ENCODE measurements at places on chromosomes 2 and 18.

DNA sequence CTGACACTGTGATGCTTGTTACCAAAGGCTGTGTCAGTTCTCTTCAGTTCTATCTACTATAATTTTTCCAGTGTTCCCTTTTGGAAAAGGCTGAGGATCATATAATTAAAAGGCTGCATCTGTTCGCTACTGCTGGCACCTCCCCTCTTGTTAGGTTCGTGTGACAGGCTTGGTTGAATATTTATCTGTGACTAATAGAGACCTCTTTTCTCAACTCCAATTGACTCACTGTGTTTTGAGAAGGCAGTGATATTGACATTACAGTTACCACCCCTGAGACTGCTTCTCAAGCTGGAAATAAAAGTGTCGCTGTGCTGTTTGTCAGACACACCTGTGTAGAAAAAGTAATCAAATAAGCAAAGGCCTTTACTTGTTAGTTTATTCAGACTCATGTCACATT lies 205.5 kb upstream of the KCNH7 start:
- DNase-seq: peak; percentile 30

- DNase-seq: no peak
Observed at GRCh38 chr2:240250985-240251847, 110.8 kb upstream of the OTOS start.

GRCh38 chr2:215900843-215901242 lies 112.5 kb downstream of the MREG start:
- DNase-seq: no peak

GRCh38 chr18:58562999-58563667 lies 65.8 kb downstream of the ALPK2 start:
- no peak for DNase-seq

DNA sequence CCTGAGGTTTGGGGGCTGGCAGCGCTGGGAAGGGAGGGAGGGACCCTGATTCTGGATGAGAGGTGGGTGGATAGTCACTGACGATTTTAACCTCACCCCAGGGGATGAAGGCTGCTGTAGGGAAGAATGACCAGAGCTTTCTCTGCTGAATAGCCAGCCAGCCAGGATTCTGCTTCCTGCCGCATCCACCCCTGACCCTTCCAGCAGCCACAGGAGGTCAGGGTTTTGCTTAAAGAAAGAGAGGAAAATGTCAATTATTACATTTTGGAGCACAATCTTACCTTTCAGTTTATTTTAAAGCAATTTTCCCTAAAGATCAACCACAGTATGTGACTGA lies 217.7 kb downstream of the GBX2 start:
- DNase-seq: no peak

DNA sequence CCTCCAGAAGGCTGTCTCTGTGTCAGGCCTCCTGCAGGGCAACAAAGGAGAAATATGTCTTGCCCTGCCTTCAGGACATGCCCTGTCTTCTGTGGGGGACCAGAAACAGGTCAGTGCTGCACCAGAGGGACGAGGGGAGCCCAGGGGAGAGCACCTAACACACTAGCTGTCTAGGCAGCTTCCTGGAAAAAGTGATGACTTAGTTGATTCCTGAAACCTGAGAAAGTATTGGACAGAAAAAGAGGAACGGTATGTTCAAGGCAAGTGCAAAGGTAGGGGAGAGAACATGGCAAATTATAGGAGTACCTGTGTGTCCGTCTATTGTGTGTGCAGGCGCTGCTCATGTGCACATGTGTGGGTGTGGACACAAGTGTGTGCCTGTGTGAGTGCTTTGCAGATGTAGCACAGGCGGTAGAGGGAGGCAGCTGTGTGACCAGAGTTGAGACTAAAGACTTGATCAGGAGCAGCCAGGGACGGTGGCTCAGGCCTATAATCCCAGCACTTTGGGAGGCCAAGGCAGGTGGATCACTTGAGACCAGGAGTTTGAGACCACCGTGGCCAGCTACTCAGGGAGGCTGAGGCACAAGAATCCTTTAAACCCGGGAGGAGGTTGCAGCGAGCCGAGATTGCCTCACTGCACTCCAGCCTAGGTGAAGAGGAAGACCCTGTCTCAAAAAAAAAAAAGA lies 119.5 kb downstream of the GYPC start:
- DNase-seq: no peak

DNA sequence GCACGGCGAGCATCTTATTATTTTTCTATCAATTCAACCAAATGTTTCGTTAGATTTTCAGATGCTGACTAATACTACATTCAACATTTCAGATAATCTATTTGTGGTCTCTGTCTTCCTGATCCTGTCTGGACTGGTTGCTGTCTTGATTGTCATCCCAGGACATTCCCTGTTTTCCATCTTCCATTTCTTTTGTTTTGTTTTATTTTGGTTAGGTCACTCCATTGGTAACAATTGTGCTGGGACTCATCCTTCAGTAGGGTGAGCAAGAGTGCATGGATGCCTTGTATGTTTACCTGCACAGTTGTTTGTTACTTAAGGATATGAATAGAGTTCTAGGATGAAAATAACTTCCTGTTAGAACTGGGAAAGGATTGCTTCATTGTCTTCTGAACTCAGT lies 55.9 kb upstream of the ACYP2 start:
- no peak for DNase-seq

GRCh38 chr2:119202610-119203310 lies 20.9 kb upstream of the STEAP3 start:
- peak; percentile 52 for DNase-seq

DNA sequence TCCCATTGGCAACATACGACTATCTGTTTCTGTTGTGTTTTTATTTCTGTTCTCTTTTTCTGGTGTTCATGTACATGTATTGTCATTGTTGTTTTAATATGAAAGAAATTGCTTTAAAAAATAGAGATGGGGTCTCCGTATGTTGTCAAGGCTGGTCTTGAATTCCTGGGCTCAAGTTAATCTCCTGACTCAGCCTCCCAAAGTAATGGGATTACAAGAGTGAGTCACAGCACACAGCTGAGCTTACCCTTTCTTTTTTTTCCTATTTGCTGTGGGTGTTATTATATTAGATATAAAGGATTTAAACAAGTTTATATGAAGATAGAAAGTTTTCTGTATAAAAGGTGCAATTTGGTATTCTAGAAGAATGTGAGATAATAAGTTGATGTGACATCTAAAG lies 554.6 kb downstream of the DSC3 start:
- DNase-seq: no peak

DNA sequence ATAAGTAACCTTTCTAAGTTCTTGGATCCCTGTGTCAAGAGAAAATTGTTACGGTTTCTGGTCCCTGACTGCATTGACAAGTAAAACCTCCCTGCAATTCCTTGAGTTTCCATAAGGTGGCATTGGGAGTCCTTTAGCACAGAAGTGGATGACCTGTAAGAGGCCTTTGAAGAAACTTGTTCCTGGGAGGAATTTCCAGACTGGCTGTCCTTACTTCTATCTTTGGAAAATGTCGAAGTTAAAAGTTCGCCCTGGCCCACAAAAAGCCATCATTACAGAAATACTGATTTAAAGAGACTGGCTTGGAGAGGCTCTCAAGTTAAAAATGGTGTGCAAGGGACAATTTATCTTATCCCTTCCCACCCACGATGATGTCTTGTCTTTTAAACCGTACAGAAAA lies 218.4 kb downstream of the CDH20 start:
- DNase-seq: peak; percentile 75

- DNase-seq: no peak
Observed at GRCh38 chr2:88216641-88217040, 46.5 kb downstream of the THNSL2 start.

- no peak for DNase-seq
Observed at GRCh38 chr2:5609201-5609600, 83.0 kb upstream of the SOX11 start.

GRCh38 chr18:32717126-32717525 lies 55.7 kb downstream of the KLHL14 start:
- DNase-seq: no peak

DNA sequence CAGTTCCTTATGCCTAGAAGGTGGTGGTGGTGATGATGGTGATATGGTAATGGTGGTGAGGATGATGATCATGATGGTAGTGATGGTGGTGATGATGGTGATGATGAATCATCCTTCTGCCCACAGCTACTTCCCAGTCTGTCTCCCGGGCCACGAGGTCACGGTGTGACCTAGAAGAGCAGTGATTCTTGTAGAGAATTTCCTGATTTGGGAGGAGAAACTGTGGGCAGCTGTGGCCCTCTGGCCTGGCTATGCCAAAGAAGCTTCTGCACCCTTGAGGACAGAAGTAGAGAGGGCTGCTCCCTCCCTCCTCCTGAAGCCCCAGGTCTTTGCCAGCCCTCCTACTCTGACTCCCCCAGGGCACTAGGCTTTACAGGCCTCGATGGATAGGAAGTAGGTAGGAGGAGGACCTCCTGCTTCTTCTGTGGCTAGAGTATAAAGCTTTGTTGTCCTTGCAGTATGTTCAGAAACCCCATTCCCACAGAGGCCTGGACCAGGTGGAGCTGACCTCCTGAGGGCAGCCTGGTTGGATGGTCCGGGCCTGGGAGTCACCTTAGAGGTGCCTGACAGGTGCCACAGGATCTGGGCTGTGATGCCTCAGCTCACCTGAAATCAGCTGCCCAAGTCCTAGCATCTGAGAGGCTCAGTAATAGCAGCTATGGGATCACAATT lies 57.9 kb upstream of the EPAS1 start:
- no peak for DNase-seq

- no peak for DNase-seq
Observed at GRCh38 chr2:43031471-43032212, 194.8 kb downstream of the ZFP36L2 start.

DNA sequence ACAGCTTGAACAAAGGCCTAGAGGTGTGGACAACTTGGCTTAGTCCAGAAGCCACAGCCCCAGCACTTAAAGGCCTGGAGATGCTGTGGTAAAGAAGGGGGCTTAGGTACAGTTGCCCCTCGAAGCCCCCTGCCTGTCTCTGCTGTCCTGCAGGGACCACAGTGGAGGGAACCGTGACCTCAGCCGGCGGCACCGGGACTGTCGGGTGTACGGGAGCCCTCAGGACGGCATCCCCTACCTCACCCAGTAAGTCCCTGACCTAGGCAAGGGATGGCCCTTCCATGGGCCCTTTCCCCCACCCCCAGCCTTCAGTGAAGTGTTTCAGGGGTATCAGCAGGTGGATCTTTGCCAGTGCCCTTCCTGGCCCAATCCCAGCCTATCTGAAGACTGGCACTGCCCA lies 15.3 kb upstream of the CATIP start:
- no peak for DNase-seq

DNA sequence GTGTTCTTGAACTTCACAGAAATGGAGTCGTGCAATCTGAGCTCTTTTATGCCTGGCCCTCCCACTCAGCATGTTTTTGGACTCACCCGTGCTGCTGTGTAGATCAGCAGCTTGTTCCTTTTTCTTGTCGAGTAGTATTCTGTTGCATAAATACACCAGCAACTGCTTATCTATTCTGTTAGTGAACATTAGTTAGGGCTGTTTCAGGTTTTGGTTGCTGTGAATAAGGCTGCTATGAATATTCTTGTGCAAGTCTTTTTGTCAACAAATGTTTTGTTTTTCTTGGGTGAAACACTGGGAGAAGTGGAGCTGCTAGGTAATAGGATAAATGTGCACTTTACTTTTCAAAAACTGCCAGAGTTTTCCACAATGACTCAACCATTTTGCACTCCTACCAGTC lies 15.3 kb upstream of the CIDEA start:
- no peak for DNase-seq

DNA sequence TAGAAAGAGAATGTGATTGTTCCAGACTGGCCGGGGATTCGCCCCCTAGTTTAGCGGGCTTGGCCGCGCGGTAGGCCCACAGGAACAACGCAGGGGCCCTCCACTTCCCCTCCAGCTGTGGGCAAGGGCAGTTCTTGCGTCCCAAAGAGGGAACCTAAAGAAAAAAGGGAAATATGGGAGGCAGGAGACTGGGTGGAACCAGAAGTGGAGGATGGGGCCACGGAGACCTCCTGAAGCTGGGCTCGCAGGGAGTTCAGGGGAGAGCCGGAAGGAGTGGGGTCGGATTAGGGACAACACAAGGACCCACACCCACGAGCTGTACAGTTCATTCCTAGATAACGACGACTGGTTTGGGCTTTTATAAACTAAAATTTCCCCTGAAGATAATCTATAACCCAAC lies 18.2 kb downstream of the GNLY start:
- no peak for DNase-seq

DNA sequence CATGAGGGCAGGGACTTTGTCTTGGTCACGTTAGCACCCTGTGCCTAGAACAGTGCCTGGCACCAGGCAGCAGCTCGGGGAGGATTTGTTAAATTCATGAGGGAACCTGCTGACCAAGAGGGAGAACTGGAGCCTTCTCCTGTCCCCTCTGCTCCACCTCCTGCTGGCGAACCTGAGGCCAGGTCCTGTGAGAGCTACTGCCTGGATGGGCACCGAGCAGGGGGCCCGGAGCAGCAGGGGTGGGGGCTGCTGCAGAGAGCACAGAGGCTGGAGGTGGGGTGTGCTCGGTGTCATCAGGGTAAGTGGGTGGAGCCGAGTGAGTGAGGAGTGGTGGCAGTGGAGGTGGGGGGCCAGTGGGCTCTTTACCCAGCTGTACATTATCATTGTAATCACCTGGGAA lies 52.1 kb upstream of the FAHD2A start:
- DNase-seq: no peak

DNA sequence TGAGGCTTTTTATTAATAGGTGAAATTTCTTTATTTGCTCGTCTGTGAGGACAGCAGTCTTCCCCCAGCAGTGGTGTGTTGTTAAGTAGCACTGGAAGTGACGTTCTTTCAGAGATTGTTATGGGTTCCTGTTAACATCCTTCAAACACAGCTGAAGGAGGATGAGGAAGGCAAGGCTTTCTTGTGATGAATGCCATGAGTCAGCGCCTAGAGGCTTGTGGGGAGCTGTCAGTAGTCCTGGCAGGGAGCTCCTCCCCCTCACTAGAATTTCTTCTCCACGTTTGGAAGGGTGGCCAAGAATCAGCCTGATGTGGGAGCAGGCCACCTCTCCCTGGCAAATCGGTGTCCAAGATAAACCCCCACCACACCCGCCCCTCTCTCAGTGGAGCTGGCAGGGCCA lies 113.2 kb downstream of the ARHGEF4 start:
- no peak for DNase-seq

DNA sequence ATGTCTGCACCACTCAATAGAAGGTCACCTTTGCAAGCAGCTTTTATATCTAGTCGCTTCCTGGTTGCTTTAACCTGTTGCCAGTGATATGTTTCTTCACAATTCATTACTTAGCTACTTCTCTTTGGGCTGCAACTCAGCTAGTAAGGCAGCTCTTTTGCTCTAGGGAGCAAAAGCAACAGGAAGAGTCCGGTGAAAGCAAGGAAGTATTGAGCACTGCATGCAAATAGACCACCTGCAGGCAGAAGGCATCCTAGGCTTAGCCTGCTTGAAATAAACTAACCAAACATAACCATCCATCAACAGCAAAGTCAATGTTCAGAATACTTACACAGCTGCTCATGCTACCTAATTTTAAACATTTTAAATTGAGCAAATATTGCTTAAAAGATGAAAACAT lies 529.2 kb upstream of the LINC00305 start:
- DNase-seq: peak; percentile 64

- DNase-seq: no peak
Observed at GRCh38 chr2:39975476-39976020, 196.5 kb upstream of the THUMPD2 start.

- no peak for DNase-seq
Observed at GRCh38 chr2:27588308-27588707, 5.5 kb downstream of the ZNF512 start.

Data from NCI-H146 (cell line).